ENCODE measurements at places on chromosomes 1 and 21.

- no peak for DNase-seq
Measured at GRCh38 chr1:205435578-205436573, 14.0 kb upstream of the LEMD1 start.

DNA sequence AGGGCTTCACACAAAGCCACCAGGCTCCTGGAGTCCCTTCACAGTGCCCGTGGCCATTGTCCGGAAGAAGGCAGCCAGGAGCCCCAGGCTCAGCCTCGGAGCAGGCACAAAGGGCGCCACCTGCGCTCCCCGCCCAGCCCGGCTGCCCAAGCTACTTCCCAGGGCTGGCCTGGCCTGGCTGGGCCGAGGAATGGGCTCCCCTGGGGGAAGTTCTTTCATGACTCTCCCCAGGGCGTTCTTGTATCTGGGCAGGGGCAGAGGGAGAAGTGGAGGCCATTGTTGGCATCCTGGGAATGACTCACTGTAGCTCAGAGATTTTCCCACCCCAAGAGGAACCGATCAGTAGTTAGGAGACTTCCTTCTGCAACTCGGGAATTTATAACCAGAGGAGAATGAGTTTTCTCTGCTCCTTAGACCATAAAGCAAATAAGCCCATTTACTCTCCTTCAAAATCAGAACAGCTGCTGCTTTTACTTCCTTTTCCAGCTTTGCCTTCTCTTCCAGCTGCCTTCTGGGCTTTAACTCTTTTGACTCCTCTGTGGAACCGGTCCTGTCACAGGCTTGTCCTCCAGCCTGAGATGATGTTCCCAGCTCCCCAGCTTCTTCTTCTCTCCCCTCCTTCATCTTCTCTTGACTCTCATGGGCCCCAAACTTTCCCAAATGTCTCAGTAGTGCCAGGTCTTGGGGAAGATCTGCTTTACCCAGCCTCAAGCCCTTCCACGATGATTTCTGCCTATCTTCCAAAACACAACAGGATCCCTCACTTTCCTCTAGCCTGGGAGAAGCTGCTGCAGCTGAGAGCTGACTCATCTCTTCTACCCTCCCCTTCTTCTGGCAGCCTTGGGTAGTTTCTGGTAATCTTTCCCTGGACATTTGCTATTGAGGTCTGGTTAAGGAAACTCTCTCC lies 118.7 kb upstream of the CD34 start:
- DNase-seq: no peak

- no peak for DNase-seq
Measured at GRCh38 chr1:161994175-161994668, 29.4 kb downstream of the OLFML2B start.

- no peak for DNase-seq
Measured at GRCh38 chr1:161119092-161119903, 1.4 kb downstream of the NIT1 start.

GRCh38 chr1:101833312-101833711 lies 163.4 kb downstream of the OLFM3 start:
- no peak for DNase-seq

- no peak for DNase-seq
Measured at GRCh38 chr1:10888291-10888690, 91.8 kb upstream of the CASZ1 start.

- DNase-seq: no peak
Measured at GRCh38 chr21:36431252-36431651, 46.1 kb downstream of the CHAF1B start.

- no peak for DNase-seq
Measured at GRCh38 chr1:18342744-18343143, 138.0 kb upstream of the KLHDC7A start.

DNA sequence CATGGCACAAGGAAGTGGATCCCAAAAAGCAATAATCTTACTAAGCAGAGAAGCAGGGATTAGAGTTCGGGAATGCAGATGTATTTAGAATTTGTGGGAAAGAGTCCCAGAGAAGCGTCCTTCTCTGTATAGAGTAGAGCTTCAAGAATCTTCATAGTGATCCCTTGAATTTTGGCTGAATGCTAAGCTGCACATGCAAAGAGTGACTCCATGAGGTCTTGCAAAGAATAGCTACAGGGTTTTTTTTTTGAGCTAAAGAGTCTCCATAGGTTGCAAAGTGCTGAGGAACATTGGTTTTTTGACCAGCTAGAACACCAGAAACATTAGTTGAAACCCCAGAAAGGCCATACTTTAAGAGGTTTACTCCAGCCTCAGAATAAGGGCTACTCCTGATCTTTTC lies 206.7 kb downstream of the CTH start:
- DNase-seq: no peak

DNA sequence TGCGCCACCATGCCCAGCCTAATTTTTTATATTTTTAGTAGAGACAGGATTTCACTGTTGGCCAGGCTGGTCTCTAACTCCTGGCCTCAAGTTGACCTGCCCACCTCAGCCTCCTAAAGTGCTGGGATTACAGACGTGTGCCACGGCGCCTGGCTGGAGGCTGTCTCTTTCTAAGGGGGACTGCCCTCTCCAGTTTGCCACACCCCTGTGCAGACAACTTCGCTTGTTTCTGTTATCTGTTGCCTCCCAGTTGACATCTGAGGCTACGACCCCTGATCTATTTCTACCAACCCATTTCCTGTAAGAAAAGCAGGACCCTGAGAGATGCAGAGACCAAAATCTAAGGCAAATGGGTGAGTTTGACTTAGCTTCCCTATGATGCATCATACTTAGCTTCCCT lies 24.0 kb upstream of the VASH2 start:
- no peak for DNase-seq

- no peak for DNase-seq
Measured at GRCh38 chr21:42336054-42336453, 14.7 kb downstream of the TFF2 start.

DNA sequence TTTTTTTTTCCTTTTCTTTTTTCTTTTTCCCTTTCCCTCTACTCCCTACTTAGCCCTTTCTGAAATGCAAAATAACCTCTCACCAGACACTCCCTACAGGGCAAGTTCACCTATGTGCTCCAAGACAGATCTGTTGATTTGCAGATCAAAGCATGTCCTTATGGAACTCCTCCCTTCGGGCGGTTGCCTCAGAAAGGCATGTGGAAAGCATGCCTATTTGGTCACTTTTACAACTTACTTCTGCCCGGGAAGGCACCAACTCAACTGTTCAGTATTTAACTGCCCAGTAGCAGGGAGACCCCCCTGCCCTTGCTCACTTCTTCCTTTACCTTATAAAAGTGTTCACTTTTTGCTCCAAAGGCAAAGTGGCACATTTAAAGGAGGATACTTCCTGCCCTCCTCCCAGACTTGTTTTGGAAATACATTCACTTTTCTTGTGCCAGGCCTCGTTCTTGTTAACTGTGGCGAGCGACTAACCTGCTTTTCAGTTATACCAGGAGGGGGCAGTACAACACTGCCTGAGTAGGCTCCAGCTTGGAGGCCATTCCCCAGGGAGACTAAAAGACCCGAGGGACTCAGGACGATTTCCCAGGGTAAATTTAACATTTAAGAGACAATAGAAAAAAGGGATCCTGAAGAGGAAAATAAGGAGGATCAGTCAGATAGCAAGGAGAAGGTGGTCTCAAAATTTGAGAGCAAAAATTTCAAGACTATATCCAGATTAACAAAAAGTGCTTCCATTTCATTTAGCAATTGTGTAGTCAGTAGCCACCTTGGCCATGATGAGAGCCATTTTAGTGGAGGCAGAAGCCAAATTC lies 12.3 kb upstream of the SLAMF7 start:
- peak; percentile 19 for DNase-seq

GRCh38 chr1:84078108-84078841 lies 65.8 kb upstream of the PRKACB start:
- DNase-seq: no peak

GRCh38 chr1:40014253-40014706 lies 26.2 kb upstream of the CAP1 start:
- no peak for DNase-seq

GRCh38 chr1:200035397-200035955 lies 8.0 kb downstream of the NR5A2 start:
- DNase-seq: no peak

- no peak for DNase-seq
Measured at GRCh38 chr1:117051224-117052064, 8.7 kb upstream of the TTF2 start.

DNA sequence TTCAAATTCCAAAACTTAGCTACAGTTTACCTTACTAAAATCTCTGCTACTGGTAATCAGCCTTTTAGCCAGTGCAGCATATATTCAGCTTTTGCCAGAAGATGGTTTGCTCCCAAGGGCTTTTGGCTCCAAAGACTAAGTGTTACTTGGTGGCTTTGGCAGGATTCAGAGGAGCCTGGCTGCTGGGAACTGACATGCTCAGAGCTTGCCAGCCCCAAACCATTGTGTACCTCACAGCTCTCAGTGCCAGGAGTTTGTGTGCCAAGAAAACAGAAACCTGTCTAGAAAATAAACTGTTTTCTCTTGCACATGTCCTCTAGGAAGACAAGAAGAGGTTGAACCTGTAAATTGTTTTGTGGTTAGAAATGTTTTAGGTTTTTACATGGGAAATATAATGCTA lies 315.9 kb downstream of the ST6GALNAC3 start:
- DNase-seq: no peak

GRCh38 chr1:225593414-225593813 lies 59.5 kb downstream of the ENAH start:
- no peak for DNase-seq

- DNase-seq: peak; percentile 12
Measured at GRCh38 chr1:163231385-163231784, 28.7 kb upstream of the RGS5 start.

GRCh38 chr1:230140221-230141020 lies 73.4 kb downstream of the GALNT2 start:
- DNase-seq: no peak

- no peak for DNase-seq
Measured at GRCh38 chr21:42453224-42453985, 42.6 kb downstream of the RSPH1 start.

DNA sequence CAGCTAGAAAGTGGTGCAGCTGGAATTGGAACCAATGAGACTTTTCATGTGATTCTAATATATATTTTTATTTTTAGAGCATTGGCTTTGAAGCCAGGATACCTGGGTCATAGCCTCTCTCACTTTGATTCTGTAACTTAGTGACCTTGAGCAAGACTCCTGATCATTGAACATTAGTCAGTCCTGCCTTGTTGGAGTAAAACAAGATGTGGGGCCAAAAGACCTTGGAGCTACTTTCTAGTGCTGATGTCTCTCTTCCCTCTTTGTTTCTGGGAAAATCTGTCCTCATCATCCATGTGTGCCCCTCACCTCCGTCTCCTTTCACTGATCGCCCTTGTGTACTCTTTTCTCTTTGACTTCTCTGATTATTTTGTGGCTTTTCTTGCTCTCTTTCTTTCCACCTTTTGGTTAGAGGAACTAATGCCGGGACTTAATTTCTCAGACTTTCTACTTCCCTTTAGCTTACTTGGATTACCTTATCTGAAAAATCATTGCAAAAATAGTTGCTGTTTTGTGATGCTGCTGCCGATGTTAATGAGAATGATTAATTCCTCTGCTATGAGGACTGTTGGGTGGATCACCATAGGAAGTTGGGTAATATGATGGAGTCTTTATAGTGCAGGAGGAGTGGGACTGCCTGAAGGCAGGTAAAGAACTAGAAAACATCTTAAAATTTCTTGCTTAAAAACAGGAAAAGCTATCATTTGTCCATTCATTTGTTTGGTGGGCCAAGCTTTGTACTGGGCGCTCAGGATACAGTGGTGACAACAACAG lies 72.0 kb downstream of the NOS1AP start:
- no peak for DNase-seq

GRCh38 chr1:110135246-110135645 lies 15.0 kb upstream of the SLC6A17 start:
- no peak for DNase-seq

- no peak for DNase-seq
Measured at GRCh38 chr1:113320972-113321680, 69.2 kb upstream of the MAGI3 start.

GRCh38 chr1:100433563-100433962 lies 81.3 kb downstream of the CDC14A start:
- DNase-seq: no peak

GRCh38 chr1:159825564-159825963 lies 1.1 kb upstream of the SLAMF8 start:
- DNase-seq: no peak

Measured in kidney epithelial cell (primary cell).